ENCODE measurements at places on chromosomes 7 and 10. TPM values are rescaled to one million over a fixed set of nuclear protein-coding genes. Genes with fewer than 3 reads are reported as not detected.

The FAM241B gene
- total RNA-seq: 7.4 TPM

The PAX4 gene
- not detected for total RNA-seq

The PON1 gene
- not detected for total RNA-seq

The HSPB1 gene
- 703 TPM for total RNA-seq

The ADRB1 gene
- total RNA-seq: 27.2 TPM

The GFRA1 gene
- 9.2 TPM for total RNA-seq

The VWDE gene
- 1.0 TPM for total RNA-seq

The CH25H gene
- 4.6 TPM for total RNA-seq

The ADIRF gene
- total RNA-seq: 150 TPM

The SH2D4B gene
- total RNA-seq: 0.55 TPM

The SBDS gene
- 157 TPM for total RNA-seq

The KIAA1549 gene
- 4.4 TPM for total RNA-seq

The CCDC172 gene
- not detected for total RNA-seq

The HMX3 gene
- not detected for total RNA-seq

The CNNM1 gene
- 0.40 TPM for total RNA-seq

The PTPN20 gene
- 2.5 TPM for total RNA-seq

The PVRIG gene
- total RNA-seq: 5.3 TPM

The MAT1A gene
- 0.67 TPM for total RNA-seq

The PRKRIP1 gene
- total RNA-seq: 21.0 TPM

All from upper lobe of left lung (tissue), 6 donors.